Esophagus squamous epithelium (tissue), 5 donors: ENCODE measurements at places on chromosomes 13 and 19.

DNA sequence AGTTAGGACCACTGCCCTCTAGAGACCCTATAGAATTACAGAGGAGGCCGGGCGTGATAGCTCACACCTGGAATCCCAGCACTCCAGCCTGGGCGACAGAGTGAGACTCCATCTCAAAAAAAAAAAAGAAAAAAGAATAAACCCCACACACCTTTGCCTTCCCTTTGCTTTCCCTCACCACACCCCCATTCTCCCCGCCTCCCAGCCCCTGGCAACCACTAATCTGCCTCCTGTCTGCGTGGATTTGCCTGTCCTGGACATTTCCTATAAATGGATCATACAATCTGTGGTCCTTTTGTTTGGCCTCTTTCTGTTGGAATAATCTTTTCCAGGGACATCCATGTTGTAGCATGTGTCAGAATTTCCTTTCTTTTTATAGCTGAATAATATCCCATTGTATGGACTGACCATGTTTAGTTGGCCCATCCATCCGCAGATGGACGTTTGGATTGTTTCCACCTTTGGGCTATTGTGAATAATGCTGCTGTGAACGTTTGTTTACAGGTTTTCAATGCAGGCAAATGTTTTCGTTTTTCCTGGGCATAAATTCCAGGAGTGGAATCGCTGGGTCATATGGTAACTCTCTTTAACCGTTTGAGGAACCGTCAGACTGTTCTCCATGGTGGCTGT lies 15.3 kb downstream of the NACC1 start:
- no peak for DNase-seq

DNA sequence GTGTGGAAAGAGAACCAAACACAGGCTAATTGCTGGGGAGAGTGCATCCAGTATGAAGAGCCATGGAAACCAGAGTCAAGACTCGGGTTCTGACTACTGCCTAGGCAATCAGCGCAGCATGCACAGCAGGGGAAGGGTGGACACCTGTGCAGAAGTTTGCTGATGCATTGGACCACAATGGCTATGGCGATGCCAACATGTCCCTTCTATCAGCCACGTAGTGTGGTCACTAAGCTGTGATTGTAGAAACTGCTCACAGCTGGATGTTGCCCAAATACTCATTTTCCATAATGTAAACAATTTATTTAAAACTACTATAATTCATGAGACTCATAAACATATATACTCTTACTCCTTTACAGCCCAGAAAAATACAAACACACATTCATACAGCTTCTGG lies 1718.2 kb downstream of the EFNB2 start:
- no peak for DNase-seq

- DNase-seq: no peak
Measured at GRCh38 chr13:28058866-28059613, 41.3 kb downstream of the FLT3 start.

DNA sequence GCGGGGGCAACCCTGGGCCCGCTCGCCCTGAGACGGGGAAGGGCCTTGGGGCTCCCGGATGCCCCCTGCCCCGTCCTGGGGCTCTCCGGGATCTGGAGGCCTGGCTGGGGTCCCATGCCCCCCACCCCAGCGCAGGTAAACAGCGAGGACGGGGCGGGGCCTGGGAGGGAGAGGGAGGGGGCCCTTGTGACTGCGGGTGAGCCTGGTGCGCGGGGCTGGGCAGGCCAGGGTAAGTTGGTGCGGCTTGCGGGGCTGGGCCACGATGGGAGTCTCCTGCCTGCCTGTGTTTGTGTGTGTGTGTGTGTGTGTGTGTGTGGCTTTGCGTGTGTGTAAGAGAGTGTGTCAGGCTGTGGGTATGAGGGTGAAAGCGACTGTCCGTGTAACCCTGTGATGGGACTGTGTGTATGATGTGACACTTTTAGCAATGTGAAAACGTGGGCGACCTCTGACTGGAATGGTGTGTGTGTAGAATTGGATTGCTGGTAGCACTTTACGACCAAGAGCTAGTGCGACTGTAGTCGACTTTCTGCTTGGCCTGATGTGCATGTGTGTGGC lies 426 bp downstream of the KLC3 start:
- DNase-seq: no peak

- no peak for DNase-seq
Measured at GRCh38 chr19:33840783-33841182, 44.1 kb downstream of the KCTD15 start.

GRCh38 chr19:17471410-17472125 lies 1.2 kb downstream of the SLC27A1 start:
- DNase-seq: no peak

DNA sequence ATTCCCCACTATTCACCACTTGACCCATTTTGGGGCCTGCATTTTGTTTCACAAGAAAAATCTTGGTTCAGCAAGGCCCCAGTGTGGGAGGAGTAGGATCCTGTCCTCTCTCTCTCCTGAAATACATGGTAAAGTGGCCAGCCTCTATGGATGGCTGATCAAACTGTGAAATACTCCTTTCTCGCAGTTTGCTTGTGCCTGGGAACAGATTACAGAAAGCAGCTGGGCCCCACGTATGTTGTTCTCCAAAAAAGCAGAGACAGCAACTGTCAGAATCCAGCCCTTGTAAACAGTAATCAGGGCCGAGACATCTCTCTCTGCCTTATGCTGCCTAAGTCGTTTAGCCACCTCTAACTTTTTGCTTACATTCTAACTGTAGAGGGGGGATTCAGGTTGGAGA lies 61.0 kb upstream of the RAP2A start:
- DNase-seq: no peak
